ENCODE measurements at places on chromosomes 6 and 20.

- no peak for DNase-seq
Observed at GRCh38 chr6:127111526-127111925, 6.9 kb upstream of the RSPO3 start.

DNA sequence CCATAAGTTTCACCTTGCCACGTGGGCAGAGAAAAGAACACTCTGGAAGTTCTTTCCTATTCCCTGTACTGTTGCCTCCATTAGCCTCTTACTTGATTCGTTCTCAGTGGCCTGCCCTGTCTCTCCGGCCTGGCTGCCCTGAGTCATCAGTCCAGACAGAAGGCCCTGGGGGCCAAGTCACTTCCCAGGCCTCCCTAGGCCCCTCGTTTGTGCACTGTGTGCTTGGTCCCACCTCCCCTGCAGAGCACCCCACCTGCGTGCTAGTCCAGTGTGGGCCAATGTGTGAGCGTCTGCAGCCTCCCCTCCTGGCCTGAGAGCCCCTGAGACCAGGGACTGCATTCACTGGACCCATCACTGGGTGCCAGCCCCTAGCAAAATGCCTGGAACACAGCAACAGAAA lies 191.2 kb upstream of the RREB1 start:
- DNase-seq: no peak

- no peak for DNase-seq
Observed at GRCh38 chr6:99282479-99283062, 66.9 kb downstream of the FAXC start.

GRCh38 chr20:63737695-63737944 lies 1.2 kb downstream of the LIME1 start:
- DNase-seq: no peak

DNA sequence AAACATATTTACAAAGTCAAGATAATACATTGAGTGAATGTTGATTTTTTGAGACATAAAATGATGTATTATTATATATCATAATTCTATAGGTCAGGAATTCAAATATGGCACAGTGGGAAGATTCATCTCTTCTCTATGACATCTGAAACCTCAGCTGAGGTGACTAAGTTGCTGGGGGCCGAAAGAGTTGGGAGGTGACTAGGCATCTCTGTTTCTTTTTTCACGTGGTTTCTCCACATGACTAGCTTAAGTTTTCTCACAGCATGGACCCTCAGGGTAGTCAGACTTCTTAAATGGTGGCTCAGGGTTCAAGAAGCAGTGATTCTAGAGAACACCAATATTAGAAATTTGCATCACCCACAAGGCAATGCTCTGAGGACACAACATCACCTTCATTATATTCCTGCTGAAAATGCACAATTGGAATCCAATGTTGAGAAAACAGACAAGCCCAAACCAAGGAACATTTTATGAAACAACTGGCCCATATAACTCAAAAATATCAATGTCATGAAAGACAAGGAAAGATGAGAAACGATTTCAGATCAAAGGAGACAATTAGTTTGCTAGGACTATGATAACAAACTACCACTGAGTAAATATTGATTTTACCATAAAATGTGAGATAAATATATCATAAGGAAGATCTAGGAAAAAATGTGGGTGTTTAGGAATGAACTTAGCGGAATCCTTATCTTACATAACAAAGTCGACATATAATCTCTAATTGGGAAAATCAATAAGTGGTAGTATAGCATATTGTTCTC lies 273.3 kb upstream of the IRAK1BP1 start:
- no peak for DNase-seq

- DNase-seq: no peak
Observed at GRCh38 chr6:69917834-69918233, 51.5 kb downstream of the COL19A1 start.

- no peak for DNase-seq
Observed at GRCh38 chr6:80437801-80438200, 331.3 kb downstream of the BCKDHB start.

Measured in activated T-helper 2 cell treated with anti-CD3 and anti-CD28 coated beads, Interferon-gamma antibody, Interleukin-2, Interleukin-4, amounts not matched to agents 10 μg/mL and 5 μg/mL and 100 μg/mL, durations not matched to agents 14 hours and 24 hours and 36 hours (primary cell).